ENCODE measurements at places on chromosomes 13 and 19.

DNA sequence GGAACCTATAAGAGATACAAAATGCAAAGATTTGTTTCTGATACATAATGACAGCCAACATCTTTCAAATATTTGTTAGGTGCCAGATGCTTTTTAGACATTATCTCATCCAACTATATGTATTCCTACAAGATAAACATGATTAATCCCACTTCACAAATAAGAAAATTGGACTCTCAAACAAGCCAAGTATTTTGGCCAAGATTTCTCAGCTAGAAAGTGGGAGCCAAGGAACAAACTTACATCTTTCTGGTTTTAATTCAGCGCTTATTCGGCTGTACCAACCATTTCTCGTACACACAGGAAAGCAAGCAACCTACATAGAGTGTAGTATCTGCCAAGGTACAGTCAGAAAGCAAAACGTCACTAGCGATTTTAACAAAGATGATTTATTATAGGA is 85.7 kb upstream of the SERP2 start:
- DNase-seq, result no peak

DNA sequence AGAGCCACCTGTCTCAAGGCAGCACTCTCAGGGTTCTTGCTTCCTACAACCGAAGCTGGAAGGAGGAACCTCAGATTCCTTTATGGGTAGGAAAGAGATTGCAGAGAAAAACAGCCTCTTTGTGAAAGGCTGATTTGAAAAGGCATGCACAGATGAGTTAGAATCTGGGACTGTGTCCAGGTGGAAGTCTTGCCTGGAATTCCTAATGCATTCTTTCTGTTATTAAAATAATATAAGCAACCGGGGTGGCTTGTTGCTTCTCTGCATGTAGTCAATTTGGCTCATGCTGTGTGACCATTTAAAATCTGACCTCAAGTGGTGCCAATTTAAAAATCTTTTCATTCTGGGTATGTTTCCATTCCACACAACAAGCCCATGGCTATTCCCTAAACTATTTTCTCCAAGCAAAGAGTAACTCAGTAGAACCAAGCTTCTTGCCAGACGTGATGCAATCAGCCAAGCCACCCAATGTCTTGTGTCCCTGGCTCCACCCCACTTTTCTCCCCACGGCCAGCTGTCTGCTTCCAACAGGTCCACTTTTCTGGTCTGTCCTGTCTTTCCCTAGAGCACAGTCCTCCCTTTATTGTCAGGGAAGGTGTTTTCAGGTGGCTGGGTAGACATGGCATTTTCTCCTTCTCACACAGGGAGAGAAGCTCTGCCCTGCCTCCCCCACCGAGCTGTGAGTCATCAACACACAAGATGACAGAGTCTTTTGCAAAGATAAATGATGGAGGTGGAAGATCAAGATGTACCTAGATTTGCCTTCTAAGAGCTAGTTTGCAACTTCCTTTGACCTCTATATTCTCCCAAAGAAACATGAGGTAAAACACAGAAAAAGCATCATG is 394.3 kb downstream of the FOXO1 start:
- no peak for DNase-seq

- DNase-seq, result no peak
Observed at GRCh38 chr13:103803349-103803748, 737.1 kb upstream of the SLC10A2 start.

- no peak for DNase-seq
Observed at GRCh38 chr19:7748756-7749155, 1.4 kb upstream of the CD209 start.

DNA sequence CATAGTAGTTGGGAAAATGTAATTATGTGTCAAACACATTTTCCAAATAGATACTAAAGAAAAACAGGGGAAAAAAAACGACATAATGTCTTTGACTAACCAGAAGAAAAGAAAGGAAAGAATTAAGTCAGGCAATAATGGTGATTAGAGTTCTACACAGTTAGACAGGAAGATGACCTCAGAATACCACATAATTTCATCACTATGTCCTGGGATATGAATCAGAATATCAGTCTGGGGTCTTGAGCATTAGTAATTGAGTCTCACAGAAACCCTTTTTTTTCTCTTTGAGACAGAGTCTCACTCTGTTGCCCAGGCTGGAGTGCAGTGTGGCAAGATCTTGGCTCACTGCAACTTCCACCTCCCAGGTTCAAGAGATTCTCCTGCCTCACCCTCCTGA is 503.4 kb downstream of the SLITRK1 start:
- no peak for DNase-seq

DNA sequence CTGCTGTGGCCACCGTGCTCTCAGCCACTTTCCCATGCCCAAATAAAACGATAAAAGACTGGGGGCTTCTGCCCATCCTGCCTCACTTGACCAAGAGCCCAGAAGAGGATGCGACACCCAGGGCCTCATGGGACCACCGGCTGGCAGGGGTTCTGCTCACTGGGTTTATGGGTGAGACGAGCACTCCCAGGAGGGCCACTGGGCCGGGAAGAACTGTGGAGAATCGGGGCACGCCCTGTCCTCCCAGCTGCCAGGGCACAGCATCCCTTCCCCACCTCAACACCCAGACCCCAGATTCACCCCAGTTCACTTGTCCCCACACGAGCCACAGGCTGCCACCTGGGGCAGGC is 4.7 kb upstream of the F10 start:
- DNase-seq, result no peak

GRCh38 chr13:79782541-79783205 is 301.7 kb downstream of the NDFIP2 start:
- DNase-seq, result peak; percentile 81

GRCh38 chr13:27428160-27428559 is 3.7 kb downstream of the GTF3A start:
- no peak for DNase-seq

GRCh38 chr13:78160793-78161192 is 242.2 kb upstream of the EDNRB start:
- DNase-seq, result no peak

DNA sequence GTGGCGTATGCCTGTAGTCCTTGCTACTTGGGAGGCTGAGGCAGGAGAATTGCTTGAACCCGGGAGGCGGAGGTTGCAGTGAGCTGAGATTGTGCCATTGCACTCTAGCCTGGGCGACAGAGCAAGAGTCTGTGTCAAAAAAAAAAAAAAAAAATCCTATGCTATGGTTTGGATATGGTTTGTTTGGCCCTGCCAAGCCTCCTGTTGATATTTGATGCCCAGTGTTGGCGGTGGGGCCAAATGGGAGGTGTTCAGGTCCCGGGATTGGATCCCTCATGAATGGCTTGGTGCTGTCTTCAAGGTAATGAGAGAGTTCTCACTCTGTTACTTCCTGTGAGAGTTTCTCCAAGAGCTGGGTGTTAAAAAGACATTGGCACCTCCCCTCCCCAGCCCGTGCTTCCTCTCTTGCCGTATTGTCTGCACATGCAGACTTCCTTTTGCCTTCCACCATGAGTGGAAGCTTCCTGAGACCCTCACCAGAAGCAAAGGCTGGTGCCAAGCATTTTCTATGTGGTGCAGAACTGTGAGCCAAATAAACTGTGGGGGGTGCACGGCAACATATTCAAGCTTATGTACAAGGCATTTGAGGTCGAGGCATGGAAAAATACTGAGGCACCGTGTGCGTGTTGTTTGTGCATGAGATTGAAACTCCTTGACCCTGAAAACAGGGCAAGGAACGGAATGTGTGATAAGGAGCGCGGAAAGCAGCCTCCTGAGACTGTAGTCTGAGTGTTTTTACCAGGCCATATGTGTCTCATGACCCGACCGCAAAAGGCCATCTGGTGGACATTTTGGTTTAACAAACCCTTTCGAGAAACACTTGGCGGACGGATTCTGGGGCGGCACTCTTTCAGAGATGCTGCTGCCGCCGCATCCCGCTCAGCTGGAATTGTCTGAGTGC is 7.3 kb downstream of the SIGLEC9 start:
- no peak for DNase-seq

DNA sequence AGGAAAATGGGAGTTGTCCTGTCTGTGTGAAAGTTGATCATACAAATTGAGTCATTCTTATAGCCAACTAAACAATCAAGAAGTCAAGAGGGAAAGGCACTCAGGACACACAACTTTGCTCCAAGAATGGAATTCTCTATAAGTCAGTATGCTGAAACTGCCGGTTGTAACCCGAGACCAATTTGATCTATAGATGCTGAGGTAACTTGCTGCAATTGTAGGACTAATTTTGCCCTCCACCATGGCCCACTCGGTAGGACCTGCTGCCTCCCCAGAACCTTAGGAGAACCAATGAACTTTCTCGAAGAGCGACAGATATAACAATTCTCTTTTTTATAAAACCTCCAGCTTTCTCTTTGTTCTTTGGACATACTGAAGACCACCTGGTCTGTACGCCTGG is 157.0 kb downstream of the RNF17 start:
- no peak for DNase-seq

- DNase-seq, result no peak
Observed at GRCh38 chr13:66992183-66992582, 238.0 kb downstream of the PCDH9 start.

DNA sequence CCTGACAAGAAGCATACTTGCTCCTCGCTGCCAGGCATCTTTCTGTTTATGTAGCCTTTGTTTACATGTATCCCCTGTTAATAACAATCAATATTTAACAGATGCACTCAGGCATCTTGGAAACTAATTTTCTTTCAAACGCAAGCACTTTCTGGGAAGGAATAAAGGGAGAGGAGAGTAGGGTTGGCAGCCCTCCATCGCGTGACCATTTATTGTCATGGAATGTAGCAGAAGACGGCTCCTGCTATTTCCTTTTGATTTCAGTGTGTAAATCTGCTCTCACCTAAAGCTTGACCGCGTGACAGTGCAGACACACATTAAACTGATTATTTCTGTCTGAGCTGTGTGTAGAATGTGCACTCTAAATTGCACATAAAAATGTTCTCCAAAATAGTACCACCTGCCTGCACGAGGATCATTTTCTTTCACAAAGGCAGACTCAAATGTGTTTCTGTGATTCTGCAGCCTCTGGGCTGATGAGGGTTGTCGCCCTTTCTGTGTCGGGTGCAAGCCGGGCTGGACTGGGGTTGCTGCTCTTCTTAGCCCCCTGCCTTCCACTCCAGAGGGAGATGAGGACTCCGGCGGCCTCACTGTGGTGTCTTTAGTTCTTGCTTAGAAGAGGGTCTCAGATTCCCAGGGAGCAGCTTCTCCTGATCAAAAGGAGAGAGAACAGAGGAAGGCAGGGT is 223.5 kb upstream of the MAB21L1 start:
- DNase-seq, result no peak

DNA sequence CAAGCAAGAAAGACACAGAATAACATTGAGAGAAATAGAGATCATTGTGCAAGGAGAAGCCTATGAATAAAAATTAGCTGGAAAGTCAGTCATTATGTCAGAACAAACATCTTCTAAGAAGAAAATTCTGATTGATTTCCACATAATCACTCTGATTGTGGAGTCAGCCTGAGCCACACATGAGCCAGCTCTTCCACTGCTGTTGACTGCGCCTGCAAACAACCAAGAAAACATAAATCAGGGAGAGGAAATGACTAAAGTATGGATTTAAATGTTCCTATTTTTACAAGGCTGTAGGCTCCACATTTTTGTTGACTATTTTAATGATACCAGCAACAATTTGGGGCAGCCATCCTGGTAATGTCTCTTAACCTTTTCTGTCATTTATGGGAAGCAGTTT is 962.3 kb downstream of the EFNB2 start:
- no peak for DNase-seq

DNA sequence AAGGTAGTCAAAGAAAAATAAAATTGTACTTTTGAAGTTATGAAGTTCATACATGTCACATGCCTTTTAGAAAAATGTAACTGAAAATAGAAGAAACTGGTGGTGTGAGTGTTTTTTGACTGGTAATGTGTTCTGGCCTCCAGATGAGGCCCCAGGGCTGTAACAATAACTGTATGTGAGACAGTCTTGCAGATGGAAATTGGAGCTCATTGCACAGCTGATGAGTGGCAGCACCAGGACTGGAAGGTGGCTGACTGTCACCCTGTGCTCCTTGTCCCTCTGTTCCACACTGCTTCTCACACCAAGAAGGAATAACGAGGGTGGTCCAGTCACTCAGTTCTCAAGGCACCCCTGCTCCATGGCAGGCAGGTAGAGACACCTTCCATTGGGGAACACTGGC is 215.6 kb downstream of the SLC7A1 start:
- DNase-seq, result no peak

GRCh38 chr13:46855166-46855565 is 41.7 kb downstream of the HTR2A start:
- no peak for DNase-seq

All from left renal cortex interstitium (tissue), 4 donors.